ENCODE measurements at places on chromosomes 6 and 20.

DNA sequence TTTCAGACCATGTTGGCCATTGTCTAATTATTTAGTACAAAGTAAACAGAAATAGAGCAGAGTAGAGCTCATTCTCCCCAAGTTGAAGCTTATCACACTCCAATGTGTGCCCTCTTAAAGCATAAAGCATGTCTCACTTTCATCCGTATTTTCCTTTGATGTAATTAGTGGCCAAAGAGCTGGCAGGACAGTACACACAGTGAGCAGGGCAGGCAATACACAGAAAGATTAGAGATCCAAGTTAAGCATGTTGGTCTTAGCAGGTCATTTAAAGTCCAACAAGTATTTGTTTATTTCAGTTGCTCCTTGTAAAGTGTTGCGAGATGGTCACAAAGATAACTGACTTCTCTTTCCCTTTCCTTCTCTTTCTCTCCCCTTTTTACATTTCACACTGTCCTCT, 47.2 kb downstream of the RFX6 start:
- no peak for DNase-seq

DNA sequence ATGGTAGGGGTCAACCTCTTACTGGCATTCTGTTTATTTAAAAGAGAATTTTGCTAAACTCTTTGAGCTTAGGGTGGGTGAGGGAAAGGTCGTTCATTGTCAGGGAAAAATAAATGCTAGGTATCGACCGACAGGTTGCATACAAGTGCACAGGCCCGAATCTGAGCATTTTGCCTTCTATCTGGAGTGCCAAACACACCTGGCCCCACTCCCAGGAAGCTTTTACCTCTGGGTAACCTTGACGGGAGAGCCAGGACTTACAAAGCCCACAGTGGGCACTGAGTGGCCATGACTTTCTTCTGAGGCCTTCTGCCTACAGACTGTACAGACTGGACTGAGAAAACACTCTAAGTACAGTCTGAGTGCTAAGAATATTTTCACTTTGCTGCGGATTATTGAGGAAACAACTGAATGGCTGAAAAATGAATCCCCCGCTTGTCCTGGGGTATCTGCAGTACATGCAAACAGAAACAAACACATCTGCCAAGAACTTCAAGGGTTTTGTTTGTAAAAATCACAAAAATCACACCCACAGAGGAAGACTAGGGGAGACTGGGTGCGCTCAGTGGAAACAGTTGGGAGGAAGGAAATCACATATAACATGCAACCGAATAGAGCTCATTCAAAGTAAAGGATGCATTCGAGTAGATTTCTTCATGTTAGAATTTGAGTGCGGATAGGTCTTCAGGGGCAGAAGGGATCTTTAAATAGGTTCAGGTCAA, 152.8 kb downstream of the NFATC2 start:
- no peak for DNase-seq

DNA sequence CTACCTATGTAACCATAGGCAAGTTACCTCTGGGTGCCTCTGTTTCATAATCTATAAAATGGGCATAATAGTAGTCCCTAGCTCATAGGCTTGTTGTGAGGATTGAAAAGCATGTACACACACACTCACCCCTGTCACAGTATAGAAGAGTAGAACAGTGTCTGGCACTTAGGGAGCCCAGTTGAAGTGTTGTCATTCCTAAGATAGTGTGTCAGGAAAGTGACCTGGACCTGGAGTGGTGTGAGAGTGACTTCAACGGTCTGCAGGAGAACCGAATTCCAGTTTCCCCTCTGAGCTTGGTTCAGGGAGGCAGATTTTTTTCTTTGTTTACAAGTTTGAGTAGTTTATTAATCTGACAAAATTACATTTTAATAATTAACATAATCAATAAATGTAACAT, 229.9 kb upstream of the MAP3K7 start:
- no peak for DNase-seq

DNA sequence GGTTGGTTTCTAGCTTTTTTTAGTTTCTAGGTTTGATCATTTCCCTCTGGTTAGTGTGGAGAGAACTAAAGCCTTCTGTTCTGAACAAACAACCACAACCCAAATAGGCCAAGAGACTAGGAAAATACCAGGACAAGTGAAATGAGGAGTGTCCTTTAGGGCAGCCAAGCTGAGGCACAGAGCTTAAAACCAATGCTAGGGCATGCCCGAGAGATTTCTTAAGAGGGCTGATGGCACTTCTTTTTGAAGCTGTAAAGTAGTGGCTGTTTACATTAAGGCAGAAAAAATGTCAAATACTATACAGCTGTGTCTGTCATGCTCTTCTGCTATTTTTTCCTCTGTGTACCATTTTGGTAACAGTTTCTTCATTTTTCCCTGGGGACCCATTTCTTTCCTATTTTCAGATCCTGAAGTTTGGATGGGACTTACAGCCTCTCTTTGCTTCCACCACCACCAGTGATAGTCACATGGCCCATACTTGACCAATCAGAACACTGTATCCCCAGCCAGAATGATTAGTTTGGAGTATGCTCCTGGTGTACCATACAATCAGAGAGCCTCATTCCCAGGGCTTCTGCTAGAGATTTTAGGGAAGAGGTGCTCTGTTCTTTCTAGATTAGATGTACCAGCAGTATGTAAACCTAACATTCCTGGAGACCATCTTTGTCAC, 154.4 kb downstream of the BMP2 start:
- no peak for DNase-seq

GRCh38 chr6:138115877-138116660, 8.8 kb upstream of the PERP start:
- peak; percentile 68 for DNase-seq

DNA sequence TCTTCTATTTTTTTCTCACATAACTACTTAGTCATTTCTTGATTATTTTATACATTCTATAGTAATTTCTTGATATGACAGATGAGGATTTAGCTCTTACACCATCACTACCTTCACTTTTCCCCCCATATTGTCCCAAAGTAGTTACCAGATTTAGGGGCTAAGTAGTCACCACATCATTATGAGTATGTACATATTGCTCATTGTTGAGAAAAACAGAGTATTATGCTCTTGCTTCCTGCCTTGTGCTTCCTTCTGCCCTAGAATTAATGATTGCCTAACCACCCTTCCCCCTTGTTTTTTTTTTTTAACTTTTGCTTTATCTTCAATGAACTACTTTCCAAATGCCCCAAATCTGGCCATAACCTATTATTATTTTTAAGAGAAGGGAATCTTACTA, 6.8 kb upstream of the HLA-B start:
- DNase-seq = no peak

GRCh38 chr6:93962566-93962965, 543.2 kb upstream of the EPHA7 start:
- DNase-seq = no peak

- no peak for DNase-seq
Observed at GRCh38 chr6:95081231-95081630, 496.1 kb upstream of the MANEA start.

DNA sequence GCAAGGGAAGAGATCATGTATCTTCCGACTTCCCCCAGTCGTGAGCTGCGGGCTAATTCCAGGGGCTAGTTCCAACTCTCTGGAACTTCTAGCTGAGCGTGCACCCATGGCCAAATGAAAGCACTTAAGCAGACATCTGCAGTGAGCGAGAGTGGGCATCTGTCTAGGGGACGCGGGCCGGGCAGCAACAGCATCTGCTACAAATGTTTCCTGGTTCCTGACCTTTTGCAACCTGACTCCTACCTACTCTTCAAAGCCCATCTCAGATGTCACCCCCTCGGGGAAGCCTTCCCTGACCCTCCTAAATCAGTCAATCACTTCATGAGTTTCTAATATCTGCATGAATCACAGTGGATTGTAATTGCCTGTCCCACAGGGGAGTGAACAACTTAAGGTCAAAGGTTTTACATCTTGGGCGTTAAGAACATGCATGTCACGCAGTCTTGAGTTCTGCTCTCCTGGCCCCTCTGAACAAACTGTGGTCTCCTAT, 141.9 kb downstream of the CEBPB start:
- no peak for DNase-seq

- no peak for DNase-seq
Observed at GRCh38 chr6:121548131-121548530, 112.7 kb downstream of the GJA1 start.

- no peak for DNase-seq
Observed at GRCh38 chr20:62653951-62654685, 11.8 kb downstream of the SLCO4A1 start.

GRCh38 chr6:155275808-155276480, 12.1 kb downstream of the CLDN20 start:
- no peak for DNase-seq

- DNase-seq = no peak
Observed at GRCh38 chr6:46437671-46438221, 53.5 kb downstream of the RCAN2 start.

GRCh38 chr6:112620812-112621569, 273.9 kb downstream of the RFPL4B start:
- no peak for DNase-seq

DNA sequence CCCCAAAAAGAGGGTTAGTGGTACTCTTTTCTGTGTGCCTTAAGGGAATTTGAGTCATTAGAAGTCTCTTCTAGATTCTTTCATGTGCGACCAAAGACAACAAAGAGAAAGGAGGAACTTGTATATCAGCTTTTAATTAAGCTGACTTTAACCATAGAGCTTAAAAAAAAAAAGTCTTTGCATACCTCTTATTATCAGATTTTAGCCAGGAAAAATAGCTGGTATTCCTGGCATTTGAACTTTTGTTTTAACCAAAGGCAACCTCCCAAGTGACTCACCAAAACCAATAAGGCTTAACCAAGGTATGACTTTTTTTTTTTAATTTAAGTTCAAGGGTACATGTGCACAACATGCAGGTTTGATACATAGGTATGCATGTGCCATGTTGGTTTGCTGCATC, 375.0 kb downstream of the CDC5L start:
- no peak for DNase-seq
